ENCODE measurements at places on chromosomes 6 and 20.

DNA sequence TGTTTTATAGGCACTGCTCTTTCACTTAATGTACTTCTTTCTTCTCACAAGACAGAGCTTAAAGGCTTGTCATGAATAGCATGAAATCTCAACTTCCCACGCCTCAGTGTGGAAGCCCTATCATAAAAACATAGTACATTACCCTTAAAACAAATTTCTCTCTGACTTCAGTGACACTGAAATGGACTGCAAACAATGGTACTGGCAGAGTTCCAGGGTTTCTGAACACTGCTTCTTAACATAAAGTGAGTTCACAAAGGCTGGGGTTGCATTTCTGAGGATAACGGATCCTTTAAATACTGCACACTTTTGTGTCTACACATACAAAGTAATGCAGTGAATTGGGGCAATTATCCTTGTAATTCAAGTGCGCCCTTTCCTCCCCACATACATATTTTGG, 32.3 kb upstream of the PLEKHG1 start:
- DNase-seq, result no peak

GRCh38 chr20:31596831-31597480, 8.1 kb upstream of the ID1 start:
- DNase-seq, result no peak

DNA sequence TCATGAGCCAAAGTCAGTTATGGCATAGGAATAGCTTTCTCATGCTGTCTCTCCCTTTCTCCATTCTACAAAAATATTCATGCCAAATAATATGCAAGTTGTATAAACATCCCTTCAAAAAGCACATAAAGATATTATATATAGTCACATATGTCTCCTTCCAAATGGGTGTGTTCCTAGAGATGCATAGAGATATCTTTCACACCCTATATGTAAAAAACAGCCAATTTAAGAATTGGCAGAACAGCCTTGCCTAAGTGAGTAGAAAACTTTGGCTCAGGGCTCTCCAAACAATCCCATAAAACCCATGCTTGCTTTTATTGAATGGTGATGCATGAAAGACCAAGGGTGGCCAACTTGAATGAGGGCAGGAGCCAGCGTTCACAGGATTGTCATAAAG, 274.7 kb upstream of the SUPT3H start:
- DNase-seq, result no peak

- no peak for DNase-seq
Observed at GRCh38 chr6:43119482-43119881, 43.4 kb downstream of the PTK7 start.

DNA sequence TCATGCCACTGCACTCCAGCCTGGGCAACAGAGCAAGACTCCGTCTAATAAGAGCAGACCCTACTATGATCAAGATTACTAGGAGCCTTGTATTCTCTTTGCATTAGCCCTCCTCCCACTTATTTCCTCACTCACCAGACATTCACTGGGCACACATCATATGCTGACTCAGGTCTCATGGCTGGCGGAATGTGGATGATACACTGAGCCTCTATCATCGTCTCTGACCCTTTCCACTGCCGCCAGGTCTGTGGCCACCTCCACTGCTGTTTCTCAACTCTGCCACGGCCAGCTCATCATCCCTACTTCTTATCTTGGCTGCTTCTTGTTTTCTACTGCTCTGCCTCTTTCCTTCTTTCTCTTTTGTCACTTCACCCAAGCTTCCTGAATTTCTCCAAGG, 161.0 kb downstream of the BACH2 start:
- DNase-seq, result no peak

DNA sequence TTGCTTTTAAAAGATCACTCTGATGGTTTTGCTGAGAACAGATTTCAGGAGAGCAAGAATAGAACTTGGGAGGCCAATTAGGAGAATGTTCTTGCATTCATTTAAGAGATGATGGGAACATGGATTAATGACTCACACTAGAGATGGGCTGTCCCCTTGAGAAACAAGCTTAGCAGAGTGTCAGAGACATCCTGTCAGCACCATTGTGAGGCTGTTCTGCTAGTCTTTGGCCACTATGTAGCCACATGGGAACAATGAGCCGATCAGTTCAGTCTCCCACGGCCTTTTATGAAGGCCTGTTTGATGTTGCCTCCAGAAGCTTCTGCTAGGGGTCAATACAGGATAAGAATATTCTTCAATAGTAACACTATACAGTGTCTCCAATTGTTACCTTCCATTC, 113.0 kb upstream of the EYA4 start:
- no peak for DNase-seq

DNA sequence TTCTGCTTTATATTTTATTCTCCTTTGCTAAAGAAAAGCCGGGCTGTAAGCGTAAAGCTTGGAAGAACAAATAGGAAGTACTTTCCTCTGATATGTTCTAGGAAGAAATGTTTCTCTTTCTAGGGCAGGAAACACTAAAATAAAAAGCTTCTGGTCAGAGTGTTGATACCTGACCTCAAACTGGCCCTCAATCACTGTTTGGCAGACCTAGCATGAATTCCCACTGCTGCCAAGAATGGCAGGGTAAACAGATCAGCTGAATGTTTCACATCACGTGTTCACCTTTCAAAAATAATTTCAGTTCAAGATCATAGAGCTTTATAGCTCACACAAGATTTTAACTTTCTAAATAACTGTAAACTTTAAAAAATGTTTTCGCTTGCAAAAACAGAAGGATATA, 2.9 kb downstream of the MPC1 start:
- no peak for DNase-seq

GRCh38 chr20:45704969-45705637, at the start of gene WFDC10B:
Gene WFDC10B (minus strand): TSS chr20:45705019. CDS start chr20:45685992, 19,027 bp downstream.
- no peak for DNase-seq

DNA sequence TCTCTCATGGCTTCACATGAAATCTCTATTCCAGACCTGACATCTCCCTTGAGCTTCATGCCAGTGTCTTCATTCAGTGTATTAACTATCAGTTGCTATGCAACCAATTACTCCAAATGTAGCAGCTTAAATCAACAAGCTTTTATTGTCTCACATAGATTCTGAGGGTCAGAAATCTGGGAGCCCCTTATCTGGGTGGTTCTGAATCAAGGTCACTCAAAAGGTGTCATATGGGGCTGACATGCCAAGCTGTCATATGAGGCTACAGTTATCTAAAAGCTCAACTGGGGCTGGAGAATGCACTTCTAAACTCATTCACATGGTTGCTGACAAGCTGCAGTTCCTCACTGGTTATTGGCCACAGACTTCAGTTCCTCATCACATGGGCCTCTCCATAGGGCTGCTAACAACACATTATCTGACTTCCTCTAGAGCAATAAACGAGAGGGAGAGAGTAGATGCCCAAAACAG, 7.3 kb upstream of the CGA start:
- no peak for DNase-seq

DNA sequence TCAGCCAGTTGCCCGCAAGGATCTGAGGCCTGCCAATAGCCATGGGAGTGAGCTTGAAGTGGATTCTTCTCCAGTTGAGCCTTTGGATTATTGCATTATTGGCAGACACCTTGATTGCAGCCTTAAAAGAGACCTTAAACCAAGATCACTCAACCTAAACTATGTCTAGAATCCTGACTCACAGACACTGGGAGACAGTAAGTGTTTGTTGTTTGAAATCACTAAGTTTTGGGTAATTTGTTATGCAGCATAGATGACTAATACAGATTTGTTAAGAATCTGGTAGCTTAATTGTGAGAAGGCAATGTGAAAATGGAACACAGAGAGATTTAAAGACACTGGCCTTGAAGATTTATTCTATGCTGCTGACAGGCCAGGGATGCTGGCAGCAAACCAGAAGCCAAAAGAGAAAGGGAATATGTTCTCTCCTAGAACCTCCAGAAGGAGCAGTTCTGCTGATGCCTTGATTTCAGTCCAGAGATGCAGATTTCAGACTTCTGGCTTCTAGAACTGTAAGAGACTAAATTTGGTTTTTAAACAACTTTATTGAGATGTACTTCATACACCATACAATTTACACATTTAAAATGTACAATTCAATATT, 17.6 kb downstream of the SIRPD start:
- no peak for DNase-seq

- DNase-seq, result no peak
Observed at GRCh38 chr20:59412875-59413284, 112.5 kb downstream of the EDN3 start.

- DNase-seq, result no peak
Observed at GRCh38 chr6:67880939-67881705, 754.0 kb upstream of the ADGRB3 start.

DNA sequence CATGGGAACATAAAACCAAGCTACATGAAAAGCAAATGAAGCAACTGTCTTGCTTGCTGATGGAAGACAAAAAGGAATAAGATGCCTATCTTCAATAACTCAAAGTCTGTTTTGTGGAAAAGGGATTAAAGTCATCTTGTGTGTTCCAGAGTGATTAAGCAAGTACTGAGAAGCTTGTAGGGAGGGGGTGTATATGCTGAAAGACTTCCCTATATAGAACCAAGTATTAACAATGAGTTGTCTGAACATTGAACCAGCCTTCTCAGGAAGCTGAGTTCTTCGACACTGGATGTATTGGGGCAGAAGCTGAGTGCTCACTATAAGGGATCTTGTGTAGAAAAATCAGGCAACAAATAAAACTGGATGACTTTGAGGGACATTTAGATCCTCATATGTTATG, 451.8 kb downstream of the CD83 start:
- no peak for DNase-seq

GRCh38 chr6:67643281-67643680, 991.8 kb upstream of the ADGRB3 start:
- no peak for DNase-seq

GRCh38 chr6:80357674-80358073, 251.2 kb downstream of the BCKDHB start:
- no peak for DNase-seq

DNA sequence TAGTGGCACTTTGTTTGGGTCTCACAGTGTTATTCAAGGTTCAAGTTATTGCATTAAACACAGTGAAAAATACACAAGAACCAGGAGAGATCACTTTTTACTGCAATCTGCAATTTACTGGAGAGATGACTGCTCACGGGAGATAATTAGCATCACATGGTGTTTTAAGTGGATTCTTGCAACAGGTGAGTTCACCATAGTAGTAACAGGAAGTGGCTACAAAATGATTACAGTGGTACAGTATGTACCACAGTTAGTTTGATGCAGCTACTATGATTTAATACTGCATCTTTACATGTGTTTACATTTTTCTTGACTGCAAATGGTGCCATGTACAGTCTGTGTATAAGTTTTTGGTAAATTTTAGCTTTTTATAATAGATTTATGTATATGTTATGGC, 96.5 kb upstream of the SCP2D1 start:
- DNase-seq, result no peak

- DNase-seq, result no peak
Observed at GRCh38 chr6:43454696-43455530, 435 bp downstream of the DLK2 start.

GRCh38 chr6:31478186-31478950, 19.6 kb upstream of the MICB start:
- DNase-seq, result no peak

GRCh38 chr6:155883334-155883731, 427.7 kb upstream of the NOX3 start:
- no peak for DNase-seq

GRCh38 chr6:109229536-109229935, 134.2 kb downstream of the CEP57L1 start:
- DNase-seq, result no peak

DNA sequence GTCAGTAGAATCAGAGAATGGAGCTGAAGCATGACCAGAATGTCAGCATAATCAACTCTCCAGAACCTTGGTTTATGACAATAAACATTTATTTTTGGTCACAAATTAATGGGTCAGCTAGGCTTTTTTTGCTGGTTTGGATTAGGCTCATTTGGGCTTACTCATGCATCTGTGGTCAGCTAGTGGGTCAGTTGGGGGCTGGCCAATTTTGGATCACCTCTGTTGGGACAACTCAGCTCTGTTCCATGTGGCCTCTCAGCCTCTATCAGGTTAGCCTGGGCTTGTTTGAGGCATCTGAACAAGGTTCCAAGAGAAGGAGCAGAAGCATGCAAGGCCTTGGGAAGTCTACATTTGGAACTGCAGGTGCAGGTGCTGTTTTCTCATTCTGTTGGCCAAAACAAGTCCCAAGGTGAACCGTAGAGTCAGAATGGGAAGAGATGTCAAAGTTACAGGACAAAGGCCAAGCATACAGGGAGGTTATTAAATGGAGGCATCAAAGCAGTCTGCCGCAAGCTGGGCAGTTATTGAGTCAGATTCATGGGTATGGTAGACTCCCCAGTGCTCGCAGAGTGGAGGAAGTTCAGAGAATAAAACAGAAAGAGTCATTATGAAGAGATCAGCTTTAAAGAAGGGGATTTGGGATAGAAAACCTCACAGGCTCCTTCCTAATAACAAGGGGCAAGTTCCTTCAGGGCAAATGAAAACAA, 173.0 kb downstream of the PLCB4 start:
- no peak for DNase-seq

GRCh38 chr20:51461306-51461705, 81.2 kb downstream of the NFATC2 start:
- no peak for DNase-seq

DNA sequence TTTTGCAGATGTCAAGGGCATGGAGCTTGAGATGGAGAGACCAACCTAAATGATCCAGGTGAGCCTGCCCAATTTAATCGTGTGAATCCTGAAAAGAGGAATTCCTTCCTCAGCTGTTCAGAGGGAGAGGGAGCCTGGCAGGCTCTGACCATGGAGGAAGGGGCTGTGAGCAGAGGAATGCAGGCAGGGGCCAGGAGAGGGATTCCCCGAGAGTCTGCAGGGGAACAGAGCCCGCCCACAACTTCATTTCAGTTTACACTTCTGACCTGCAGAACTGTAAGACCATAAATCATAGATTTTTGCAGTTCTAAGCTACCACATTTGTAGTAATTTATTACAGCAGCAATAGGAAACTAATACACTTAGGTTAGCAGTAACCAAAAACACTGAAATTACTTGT, 164.1 kb downstream of the TBXT start:
- no peak for DNase-seq

GRCh38 chr20:37295595-37295994, 6.1 kb downstream of the MANBAL start:
- DNase-seq, result no peak

DNA sequence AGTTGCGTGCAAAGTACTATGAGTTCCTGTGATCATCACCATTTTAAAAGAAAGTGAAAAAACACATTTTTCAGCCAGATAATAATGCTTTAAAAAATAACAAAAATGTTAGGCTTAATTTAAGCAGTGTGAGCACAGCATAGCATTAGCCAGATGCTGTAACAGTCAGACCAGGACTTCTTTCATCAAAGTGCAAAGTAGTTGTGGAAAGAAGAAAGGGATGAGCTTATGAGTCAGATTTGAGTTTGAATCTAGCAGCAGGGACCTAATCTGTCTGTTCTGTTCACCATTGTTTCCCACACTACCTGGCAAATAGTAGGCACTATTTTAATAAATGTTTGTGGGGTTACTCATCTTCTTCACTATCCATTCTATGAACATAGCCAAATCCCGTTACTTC, 70.1 kb downstream of the KLHL32 start:
- no peak for DNase-seq

- no peak for DNase-seq
Observed at GRCh38 chr6:37388578-37388977, 34.8 kb downstream of the RNF8 start.

All from cortex of kidney (tissue), 1 donor.